ENCODE measurements at places on chromosomes 6 and 20.

DNA sequence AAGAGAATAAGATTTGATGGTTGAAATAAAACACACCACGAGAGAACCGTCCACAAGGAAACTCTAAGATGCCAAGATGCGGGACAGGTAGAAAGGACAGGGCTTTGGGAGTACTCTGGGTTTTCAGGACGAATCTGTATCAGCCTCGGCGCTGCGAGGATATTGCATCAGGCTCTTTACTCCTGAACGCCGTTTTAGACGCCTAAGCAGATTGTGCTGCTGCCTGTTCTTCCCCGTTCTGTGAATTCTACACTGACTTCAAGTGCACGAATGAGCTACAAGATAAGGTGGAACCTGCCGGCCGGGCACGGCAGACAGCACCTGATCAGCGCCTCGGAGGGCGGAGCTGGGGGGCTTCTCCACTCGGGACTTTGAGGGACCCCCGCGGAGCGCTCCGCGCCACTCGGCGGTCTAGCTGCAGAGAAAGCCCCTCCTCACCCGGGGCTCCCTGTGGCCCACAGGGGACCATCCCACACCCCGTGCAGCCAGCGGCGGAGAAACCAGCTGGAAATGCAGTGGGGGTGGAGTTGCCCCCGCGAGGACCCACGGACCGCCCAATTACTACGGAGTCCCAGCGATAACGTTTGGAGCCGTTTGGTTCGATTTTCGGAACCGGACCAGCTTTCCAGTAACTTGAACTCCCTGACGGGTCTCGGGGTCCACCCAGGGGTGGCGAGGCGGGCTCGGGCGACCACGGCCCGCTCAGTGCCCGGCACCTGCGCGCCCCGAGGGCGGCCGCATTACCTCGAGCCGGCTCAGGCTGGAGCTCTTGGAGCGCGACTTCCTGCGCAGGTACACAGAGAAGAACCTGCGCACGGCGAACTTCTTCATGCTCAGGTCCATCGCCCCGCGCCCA is 646 bp downstream of the RPS6KA2 start:
- DNase-seq = no peak

- no peak for DNase-seq
Measured at GRCh38 chr20:20411402-20411801, 43.5 kb downstream of the INSM1 start.

DNA sequence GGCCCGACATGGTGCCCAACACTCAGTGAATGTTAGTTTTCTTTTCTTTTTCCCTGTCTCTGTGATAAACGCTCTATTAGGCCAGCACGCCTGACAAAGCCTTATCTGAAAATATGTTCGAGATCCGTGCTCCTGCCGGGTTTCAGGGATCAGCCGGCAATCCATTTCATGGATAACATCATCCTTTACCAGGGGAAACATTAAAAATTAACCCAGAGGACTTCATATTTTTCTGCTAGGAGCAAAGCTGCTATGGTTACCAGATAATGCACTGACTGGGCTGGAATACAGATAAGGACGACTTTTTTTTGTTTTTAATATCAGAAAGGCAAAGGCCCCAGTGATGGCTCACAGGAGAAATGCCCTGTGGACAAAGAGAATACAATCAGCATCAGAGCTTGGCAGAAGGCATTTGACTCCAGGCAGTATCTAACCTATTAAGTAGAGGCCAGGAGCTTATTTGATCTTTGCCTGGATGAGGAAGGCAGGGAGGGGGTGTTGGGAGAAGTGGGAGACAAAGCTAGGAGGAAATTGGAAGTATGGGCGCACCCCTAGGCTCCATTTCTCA is 482.0 kb upstream of the CHD6 start:
- no peak for DNase-seq

- DNase-seq = no peak
Measured at GRCh38 chr6:170233286-170234205, 57.3 kb downstream of the DLL1 start.

DNA sequence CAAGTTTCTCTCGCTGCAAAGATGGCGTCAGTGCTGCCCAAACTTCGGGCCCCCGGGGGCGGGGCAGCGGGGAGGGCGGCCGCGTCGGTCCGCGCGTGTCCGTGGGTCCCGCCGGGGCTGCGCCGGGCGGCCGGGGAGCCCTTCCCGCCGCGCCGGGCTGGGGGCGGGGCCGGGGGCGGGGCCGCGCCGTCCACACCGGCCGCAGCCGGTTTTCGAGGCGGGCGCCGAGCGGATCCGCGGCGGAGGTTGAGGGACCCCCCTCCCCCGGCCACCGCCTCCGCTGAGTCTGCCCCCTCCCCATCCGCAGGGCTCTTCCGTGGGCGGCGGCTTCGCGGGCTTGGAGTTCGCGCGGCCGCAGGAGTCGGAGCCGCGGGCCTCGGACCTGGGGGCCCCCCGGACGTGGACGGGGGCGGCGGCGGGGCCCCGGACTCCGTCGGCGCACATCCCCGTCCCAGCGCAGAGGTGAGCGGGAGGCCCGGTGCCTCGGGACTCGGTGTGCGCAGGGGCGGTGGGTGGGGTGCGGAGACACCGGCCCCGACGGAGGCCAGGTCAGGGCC is 572 bp downstream of the SLC2A4RG start:
- no peak for DNase-seq

GRCh38 chr20:11355345-11355744 is 562.3 kb upstream of the BTBD3 start:
- no peak for DNase-seq

GRCh38 chr6:111462770-111463391 is 20.1 kb downstream of the REV3L start:
- no peak for DNase-seq

DNA sequence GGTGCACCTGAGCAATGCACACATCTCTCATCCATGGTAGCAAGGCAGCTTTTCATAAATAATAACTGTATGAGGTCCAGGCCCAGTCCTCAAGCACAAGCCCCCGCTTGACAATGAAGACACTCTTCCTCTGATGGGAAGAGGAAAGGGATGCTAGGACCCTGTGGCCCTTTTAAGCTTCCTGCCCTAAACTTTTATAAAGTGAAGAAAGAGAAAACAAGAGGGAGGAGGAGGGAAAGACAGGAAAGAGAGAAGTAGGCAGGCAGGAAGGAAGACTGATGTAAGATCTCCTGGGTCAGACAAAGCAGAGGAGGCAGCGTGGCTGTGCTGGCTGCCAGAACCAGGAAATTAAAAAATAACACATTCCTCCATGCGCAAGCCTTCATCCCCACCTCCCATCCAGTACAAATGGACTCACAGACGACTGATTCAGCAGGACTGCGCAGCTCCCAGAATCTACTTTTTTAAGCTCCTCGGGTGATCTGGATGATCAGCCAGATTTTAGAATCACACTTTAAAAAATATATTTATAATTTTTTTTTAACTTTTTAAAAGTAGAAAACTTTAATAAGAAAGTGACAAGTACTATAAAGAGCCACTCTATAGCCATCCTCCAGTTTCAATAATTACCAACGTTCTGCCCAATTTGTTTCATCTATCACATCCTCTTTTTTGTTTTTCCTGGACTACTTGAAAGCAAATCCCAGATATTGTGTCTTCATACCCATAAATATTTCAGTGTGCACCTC is 16.5 kb downstream of the TNFAIP3 start:
- DNase-seq = no peak

GRCh38 chr6:40779409-40779808 is 192.2 kb upstream of the LRFN2 start:
- no peak for DNase-seq

DNA sequence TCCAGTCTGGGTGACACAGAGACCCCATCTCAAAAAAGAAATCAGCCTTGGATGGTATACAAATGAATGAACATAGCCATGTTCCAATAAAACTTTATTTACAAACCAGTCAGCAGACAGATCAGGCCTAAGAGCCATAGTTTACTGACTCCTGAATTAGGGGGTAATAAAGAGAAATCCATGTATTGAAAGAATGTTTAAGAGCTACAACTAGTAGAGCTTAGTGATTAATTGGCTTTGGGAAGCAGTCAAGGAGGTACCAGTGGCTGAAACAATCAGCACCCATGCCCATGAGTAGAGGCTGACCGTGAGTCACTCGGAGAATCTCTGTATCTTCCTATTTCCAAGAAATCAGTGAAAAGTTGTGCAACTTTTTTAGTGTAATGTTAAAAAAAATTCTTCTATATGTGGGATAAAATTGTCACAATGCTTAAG is 223.6 kb upstream of the RREB1 start:
- no peak for DNase-seq

- DNase-seq = no peak
Measured at GRCh38 chr6:52377538-52378221, 15.7 kb downstream of the PAQR8 start.

GRCh38 chr6:43273707-43274106 is 24.4 kb upstream of the SLC22A7 start:
- DNase-seq = no peak

DNA sequence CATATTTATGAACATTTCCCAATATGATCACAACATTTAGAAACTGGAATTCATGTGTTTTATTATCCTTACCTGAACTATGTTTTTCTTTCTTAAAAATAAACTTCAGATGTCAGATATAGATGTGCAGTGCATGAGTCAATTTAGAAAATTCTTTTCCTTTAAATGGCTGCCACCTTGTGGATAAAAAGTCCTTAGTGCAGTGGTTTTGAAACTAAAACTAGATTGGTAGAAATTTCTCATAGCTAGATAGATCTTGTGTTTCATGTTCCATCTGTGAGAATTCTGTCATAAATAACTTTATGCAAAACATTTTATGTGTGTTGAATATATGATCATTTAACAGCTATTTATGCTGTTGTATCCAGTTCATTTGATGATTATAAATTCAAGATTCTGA is 134.9 kb downstream of the KLHL32 start:
- no peak for DNase-seq

- DNase-seq = no peak
Measured at GRCh38 chr6:24600903-24601302, 45.1 kb downstream of the KIAA0319 start.

DNA sequence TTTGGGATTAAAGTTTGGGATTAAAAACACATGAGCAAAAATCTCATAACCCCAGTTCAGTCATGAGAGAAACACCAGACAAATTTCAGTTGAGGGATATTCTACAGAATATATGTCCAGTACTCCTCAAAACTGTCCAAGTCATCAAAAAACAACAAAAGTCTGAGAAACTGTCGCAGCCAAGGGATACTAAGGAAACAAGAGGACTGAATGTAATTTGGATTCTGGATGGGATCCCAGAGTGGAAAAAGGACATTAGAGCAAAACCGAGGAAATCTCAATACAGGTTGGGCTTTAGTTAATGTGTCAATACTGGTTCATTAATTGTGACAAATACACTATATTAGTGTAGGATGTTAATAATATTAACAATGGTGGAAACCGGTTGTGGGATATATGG is 219.3 kb downstream of the BCKDHB start:
- DNase-seq = no peak

- DNase-seq = no peak
Measured at GRCh38 chr6:82785206-82785605, 280.4 kb downstream of the UBE3D start.

GRCh38 chr6:81797591-81797990 is 45.1 kb upstream of the TENT5A start:
- no peak for DNase-seq

DNA sequence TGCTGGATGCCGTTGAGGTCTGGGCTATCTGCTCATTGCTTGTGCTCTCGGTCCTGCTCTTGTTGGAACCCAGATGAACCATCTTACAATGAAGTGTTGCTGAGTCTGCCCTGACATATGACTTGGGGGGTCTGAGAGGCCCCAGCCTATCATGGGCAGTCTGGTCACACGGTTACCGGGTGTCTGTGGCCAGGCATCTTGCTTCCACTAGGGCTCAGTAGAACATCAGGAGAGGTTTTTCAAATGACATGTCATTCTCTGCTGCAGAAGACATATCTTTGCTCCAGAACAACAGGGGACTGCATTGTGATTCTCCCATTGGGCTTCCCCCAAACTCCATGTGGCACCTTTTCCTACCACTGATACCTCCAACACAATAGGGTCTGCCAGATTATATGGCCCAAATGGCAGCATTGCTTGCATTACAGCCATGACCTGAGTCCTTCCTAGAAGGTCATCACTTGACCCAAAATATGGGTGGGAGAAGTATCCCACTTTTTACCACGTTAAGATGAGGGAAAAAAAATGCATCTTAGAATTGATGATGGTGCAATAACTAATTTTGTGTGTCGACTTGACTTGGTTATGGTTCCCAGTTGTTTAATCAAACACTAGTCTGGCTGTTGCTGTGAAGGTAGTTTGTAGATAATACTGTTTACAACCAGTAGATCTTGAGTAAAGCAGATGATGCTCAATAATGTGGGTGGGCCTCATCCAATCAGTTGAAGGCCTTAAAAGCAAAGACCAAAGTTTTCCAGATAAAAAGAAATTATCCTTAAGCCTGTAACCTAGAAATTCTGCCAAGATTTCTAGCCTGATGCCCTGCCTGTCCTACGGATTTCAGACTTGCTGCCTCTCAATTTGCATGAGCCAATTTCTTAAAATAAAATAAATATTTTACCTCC is 241.0 kb downstream of the QKI start:
- no peak for DNase-seq

- DNase-seq = no peak
Measured at GRCh38 chr6:36970892-36971842, 14.8 kb downstream of the MTCH1 start.

- DNase-seq = no peak
Measured at GRCh38 chr6:116298273-116298672, 18.5 kb upstream of the TSPYL1 start.

GRCh38 chr6:129994410-129994809 is 24.0 kb upstream of the L3MBTL3 start:
- no peak for DNase-seq

GRCh38 chr6:168030908-168031307 is 33.4 kb downstream of the KIF25 start:
- DNase-seq = no peak

- no peak for DNase-seq
Measured at GRCh38 chr20:62473717-62474603, 1.8 kb downstream of the GATA5 start.

DNA sequence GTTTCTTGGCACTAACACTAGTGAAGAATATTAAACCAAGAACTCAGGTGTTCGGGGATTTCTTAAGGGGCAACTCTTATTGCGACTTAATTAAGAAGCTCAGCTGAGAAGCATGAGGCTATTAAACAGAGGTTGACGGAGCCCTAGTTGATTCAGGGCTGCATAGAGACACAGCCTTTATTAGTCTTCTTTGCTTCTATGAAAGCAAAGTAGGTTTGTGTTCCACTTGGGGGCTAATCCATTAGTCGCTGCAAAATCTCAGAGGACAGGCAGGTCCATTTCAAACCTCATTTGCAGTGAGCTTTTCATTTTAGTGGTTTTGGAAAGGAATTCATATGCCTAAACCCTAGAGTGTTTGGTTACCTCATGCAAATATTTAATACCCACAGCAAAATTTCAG is 506.6 kb upstream of the SULF2 start:
- no peak for DNase-seq

GRCh38 chr6:163405412-163406309 is 8.9 kb upstream of the QKI start:
- DNase-seq = no peak
